ENCODE measurements at places on chromosomes 4 and X.
A peak's percentile ranks its signal among the peaks of the same experiment; 100 is the strongest.

GRCh38 chr4:121939690-121940089, 12.2 kb downstream of the TRPC3 start:
- no peak for DNase-seq

DNA sequence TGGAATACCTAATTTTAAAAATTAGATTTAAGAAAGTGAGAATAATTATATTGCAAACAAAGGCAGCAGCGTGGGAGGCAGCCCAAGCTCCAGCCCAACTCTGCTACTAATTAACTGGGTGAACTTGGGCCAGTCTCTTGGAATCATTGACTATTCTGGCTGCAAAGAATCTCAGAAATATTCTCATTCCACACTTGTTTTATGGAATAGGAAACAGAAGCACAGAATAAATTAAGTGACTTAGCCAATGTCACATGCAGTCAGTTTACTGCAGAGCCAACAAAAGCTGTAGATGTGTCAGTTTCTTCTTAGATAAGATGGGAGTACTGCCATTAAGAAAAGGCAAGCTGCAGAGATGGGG, 132.6 kb upstream of the FAM9B start:
- DNase-seq = no peak

DNA sequence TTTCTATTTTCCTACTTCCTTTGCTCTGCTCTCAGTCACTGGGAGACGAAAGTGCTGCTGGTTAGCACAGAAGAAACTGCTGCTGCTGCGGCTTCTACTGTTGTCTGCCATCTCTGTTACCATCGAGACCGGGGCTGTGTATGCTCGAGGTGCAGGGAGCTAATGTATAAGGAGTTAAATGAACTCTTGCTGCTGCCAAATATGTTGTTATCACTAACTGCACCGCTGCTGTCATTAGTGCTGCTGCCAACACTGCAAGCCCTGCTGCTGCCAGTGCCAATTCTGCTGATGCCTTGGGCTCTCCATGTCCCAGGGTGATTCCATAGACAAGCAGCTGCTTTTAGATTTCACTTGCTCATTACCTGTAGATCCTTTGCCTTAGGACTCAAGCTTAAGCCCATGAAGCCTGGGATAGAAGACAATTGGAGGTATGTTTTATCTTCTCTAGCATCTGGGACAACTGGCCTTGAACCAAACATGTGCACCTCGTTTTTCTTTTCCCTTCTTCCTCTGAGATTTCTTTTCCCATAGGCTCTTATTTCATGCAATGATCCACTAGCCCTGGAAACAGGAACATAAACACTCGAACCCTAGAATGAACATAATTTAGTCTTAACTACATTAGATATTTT, 107.8 kb downstream of the CCSER1 start:
- DNase-seq = no peak

DNA sequence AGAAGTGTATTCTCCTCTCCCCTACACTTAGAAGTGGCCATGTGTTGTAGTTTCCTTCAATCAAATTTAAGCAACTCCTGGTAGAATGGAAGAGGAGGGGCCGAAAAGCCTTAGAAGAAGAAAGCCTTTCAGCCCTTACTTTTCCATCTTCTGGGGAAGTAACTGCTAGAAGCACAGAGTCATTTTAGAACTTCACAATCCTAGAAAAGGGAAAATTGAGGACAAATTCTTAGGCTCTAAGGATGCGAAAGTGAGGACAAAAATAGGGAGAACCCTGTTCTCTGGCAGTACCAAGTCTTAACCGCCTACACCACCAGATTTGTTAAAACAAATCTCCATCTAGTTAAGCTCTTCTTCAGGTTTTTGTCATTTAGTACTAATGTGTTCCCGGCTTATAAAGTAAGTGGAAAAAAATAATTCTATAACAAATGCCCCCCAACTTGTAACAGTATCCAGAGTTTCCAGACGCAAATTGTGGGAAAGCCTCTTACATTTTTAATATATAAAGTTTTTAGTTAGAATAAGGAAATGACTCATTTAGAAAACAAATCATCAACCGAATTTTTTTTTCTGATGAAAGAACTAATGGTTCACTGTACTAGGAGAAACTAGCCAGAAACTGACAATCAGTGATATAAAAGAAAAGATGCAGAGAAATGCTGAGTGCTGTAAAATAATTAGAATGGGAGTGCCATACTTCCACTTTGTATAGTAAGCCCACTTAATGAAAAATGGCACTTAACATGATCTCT, 76.0 kb downstream of the ARAP2 start:
- DNase-seq = no peak

- no peak for DNase-seq
Observed at GRCh38 chrX:103681443-103681842, 5.1 kb downstream of the MORF4L2 start.

DNA sequence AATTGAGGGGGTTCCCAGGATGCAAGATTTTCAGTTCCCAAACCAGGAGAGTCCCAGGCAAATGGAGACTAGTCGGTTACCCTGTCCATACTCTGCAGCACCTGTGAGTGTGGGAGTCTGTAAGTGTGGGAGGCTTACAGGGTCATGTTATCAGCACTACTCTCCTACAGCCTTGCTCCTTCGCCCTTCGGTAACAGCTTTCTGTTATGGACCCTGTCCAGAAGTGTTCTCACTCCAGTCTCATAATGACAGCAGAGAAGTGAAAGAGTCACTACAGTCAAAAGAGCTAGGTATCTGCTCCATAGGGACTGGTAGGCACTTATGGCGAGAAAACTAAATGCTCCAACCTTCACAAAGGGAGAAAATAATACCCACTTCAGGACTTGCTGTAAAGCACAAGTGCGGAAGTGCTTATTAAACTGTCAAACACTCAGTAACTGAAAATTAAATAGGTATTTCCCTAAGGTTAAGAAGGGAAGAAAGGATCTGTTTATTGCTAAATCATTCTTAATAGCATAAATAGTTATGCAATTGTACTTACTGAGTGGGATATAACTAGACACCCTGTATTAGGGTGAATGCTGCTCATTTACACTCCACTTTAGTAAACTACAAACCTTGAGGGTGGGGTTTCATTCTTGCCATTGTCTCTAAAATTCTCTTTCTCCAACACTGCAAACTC, 2.7 kb upstream of the ADH7 start:
- no peak for DNase-seq

GRCh38 chr4:11485926-11486325, 57.2 kb upstream of the HS3ST1 start:
- DNase-seq = no peak

DNA sequence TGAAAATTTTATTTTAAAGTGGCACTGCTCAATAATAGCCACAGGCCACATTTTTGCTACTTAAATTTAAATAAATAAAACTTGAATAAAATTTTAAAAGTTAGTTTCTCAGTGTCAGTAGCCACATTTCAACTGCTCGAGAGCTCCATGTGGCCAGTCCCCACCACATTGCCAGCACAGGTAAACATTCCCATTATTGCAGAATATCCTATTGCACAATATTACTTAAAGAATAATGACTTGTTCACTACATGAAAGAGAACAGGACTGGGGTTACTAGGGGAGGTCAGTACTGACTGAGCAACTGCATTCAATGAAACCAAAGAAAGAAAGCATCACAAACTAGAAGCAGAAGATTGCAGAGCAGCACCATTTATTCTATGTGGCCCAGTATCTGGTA, 2201.6 kb upstream of the TENM3 start:
- DNase-seq = no peak

- no peak for DNase-seq
Observed at GRCh38 chrX:153568451-153569011, 30.4 kb downstream of the CCNQ start.

DNA sequence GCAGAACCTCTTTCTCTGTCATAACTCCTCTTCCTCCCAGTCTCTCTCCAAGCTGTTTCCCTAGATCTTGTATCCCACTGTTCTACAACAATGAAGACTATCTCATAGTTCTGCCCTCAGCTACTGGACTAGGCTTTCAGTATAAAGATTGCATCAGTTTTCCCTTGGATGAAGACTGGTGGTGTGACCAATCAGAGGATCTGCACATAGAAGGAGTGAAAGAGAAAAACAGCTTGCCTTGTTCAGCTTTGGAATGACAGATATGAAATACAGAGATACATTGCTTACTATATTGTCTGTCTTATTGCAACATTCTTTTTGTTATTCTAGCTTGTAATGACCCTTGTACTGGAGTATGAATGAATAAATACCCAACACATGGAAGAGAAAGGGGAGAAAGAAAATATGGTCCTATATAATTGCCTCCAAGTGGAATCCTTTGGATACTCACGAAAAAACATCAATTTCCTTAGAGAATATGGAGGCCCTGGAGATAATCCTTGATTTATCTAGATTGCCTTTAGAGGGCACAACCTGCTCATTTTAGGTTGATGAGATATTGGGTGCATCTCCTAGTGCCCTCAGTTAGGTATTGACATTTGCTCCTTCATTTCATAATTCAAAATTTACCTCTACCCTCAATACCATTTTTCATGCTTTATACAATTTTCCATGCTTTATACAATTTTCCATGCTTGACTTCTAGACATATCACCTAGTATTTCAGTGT, 395.8 kb downstream of the NAF1 start:
- no peak for DNase-seq

GRCh38 chr4:10643600-10644425, 40.8 kb downstream of the CLNK start:
- DNase-seq = no peak

GRCh38 chr4:164193676-164194075, 560.3 kb upstream of the SMIM31 start:
- no peak for DNase-seq

- no peak for DNase-seq
Observed at GRCh38 chrX:54496936-54497335, 902 bp upstream of the FGD1 start.

- DNase-seq = no peak
Observed at GRCh38 chr4:16993956-16994840, 95.8 kb upstream of the LDB2 start.

- no peak for DNase-seq
Observed at GRCh38 chr4:85420831-85421230, 54.1 kb upstream of the ARHGAP24 start.

DNA sequence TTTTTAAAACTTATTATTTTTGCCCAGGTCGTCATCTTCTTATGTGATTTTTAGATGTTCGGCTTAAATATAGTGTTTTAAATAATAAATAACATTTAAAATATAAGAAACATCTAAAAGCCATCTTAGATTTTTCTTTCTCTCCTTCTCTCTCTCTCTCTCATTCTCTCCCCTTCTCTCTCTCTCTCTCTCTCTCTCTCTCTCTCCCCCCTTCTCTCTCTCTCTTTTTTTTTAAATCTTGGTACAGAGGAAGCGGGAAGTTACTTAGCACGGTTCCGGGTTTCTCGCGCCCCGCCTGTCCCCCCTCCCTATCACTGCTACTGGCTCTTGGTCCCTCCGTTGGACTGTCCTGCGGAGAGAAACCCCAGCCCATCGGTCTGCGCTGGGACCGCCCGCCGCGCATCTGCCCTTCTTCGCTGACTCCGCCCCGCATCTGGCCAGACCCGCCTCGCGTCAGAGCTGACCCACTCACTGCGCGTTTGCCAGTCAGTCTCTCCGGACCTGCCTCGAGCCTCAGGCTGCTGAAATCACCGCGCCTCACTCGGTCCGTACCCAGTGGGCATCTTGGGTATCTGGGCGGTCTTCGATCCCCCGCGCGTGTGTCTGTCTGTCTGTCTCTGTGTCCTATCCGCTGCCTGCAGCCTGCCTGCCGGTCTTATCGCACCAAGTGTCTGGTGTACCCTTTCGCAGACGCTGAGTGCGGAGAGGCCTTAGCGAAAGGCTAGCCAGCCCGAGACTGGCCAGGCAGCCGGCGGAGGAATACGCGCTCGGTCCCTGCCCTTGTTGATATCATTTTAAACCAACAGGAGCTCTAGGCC, at the start of gene PABPC5:
Gene PABPC5 (plus strand): TSS at position 489 of the 818 bp plus-strand sequence. CDS start 739 bp downstream, outside the sequence.
- no peak for DNase-seq

GRCh38 chr4:10075953-10076391, 40.6 kb downstream of the WDR1 start:
- no peak for DNase-seq

GRCh38 chrX:48939524-48940228, 17.7 kb downstream of the OTUD5 start:
- peak; percentile 55 for DNase-seq

DNA sequence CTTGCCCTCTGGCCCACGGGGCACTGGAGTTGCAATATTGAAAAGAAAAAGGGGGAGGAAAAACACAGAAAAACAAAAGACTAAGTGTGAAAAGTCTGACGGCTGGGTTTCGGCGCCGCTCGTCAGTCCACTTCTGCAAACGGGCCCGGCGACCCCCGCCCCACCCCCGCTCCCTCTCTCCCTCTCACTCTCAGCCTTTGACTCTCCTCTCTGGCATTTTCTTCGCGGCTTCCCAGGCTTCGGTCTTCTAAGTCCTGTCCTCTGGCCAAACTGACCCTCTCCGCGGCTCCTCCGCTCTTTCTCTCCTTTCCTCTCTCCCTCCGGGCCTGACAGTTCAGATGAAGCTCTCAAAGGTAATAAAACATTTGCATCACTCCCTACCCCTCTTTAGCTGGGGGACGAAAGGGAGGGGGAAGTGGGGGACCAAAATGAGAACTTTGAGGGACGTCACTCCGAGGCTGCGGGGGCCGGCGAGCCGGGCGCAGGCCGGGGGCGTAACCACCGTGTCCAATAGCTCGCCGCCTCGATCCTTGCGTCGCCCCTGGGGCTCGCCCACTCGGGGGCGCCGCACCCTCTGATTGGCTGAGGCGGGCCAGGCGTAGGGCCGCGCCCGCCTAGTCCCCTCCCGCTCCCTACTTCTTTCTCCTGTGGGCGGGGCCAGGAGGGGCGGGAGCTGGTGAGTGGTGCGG, at the start of gene NKX6-1:
Gene NKX6-1 (minus strand): TSS at position 358 of the 689 bp plus-strand sequence. CDS start 1,064 bp downstream, outside the sequence.
- DNase-seq = no peak

GRCh38 chr4:155565776-155566175, 100.9 kb upstream of the GUCY1A1 start:
- DNase-seq = no peak

DNA sequence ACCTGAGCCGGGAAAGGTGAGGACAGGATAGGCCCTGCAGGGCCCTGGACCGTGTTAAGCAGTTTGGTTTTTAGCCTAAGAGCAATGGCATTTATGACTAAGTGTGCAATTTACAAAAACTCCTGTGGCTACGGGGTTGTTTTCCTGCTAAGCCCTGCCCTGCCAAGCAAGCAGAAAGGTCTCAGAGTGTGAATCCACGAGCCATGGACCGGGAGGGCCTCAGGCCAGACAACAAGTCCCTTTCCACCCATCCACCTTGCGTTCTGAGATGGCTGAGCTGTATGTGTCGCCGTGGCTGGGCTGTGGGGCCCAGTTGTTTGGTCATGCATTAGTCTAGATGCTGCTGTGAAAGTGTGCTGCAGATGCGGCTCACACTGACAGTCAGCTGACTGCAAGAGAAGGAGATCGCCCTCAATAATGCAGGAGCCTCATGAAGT, 33.9 kb upstream of the AFAP1 start:
- DNase-seq = no peak

GRCh38 chrX:41913476-41913875, 9.9 kb downstream of the CASK start:
- no peak for DNase-seq

DNA sequence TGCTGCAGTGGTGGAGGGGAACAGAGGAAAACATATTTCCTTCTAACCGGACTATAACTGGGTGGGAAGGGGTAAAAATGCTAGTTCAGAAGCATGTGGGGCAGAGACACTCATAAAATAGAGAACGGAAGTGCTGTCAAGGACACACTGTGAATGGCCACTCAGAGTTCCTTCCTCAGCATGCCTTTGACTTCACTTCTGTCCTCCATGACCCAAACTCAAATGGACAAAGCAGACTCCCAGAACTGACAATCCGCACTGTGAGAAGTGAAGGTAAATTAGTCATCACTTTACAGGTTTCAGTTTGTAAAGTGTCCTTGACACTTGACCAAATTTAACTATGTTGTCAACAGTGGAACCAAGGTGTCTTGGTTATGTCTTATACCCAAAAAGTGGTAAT, 30.2 kb upstream of the ELF2 start:
- DNase-seq = no peak

GRCh38 chr4:72391281-72391680, 177.7 kb downstream of the ADAMTS3 start:
- DNase-seq = no peak
